CD8-positive, alpha-beta T cell (primary cell): ENCODE measurements at places on chromosomes 5 and 9.

DNA sequence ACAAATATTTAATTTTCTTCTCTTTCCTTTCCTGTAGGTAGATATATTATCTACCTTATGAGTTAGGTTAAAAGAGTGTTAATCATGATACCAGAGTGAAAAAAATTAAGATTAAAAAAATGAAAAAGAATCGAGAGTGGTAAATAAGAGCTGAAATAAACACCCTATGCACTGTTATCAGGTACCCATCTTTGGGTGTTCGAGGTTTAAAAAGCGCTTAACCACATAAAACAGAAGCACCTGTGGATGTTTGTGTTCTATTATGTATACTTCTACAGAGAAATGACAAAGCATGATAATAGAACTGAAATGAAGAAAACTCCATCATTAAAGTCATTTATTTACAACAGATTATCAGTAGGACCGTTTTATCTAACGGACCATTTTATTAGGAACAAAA lies 25.7 kb upstream of the GCNT4 start:
- no peak for DNase-seq

DNA sequence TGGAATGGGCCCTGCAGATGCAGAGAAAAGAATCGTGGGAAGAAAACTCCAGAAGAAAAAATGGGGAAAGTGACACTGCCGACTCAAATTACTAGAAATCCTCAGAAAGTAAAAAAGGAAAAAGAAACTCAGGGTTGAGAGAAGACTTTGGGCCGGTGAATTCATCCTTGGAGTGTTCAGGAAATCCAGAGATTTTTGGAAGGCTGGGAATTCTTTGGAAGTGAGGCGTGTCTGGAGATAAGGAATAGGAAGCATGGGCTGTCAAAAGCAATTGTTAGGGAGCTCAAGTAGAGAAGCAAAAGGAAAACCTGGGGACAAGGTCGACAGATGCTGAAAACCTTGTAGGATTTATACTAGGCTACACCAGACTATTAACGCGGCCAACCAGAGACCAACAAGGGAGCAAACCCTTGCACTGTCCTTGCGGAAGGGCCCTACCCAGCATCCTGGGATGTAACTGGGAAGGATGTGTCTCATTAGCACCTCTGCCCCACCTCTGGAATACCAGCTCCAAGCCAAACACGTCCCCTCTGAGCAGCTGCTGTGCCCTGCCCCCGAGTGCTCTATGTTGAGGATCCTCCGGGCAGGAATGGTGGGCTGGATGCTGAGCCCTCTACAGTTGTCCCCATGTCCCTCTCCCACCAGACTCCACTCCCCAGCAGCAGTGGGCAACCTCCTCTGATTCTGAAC lies 11.6 kb downstream of the DAB2IP start:
- no peak for DNase-seq

- DNase-seq: no peak
These were observed 238.4 kb downstream of the ARRDC3 start for GRCh38 chr5:91144491-91145332.

- no peak for DNase-seq
These were observed 1.3 kb downstream of the TMEM250 start for GRCh38 chr9:136117291-136117915.

DNA sequence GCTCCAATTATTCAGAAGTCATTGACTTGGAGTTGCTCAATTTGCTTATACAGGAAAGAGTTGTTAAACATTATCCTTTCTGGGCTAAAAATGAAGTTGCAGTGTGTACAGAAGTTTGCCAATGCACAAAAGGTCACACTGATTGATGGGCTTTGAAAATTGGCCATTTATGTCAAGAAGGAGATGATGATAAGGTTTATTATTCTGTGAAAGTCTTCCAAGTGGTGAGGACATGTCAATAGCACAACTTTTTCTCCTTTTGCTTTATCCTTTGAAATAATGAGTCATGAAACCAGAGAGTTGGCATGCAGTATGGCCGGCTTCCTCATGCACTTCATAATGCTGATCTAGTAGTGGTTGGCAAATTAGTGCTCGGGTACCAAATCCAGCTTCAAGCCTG lies 848.5 kb upstream of the WWC1 start:
- no peak for DNase-seq

GRCh38 chr5:16538006-16538405 lies 72.4 kb upstream of the ZNF622 start:
- DNase-seq: no peak

DNA sequence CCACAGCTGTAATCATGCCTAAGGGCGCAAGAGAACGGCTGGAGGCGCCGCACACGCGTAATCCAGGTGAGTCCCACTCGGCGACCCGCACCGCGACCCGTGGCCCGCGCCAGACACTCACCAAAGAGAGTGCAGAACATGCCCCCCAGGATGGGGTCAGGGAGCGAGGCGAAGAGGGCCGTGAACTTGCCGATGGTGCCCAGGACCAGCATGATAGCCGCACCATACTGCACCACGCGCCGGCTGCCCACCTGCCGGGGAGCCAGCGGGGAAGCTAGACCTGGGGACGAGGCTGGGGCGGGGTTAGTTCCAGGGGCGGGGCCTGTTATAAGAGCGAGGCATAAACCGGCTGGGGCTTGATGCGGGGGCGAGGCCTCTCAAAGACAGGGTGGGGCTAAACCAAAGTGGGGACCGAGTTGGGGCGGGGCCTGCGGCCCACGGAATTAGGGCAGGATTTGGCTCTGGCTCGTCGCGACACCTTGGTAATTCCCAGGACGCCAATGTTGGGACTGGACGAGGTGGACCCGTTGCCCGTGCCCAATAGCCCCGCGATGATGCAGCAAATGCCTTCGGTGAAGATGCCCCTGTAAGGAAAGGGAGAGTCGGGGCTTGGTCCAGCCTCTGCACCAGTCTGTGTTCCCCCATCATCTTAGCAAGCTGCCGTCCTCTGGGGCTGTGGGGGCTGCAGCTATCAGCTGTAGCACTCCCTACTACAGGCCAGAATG lies 4.8 kb downstream of the SLC23A1 start:
- DNase-seq: no peak

GRCh38 chr5:69202497-69202896 lies 13.1 kb downstream of the CENPH start:
- no peak for DNase-seq

- DNase-seq: no peak
These were observed 37.2 kb downstream of the PLAC8L1 start for GRCh38 chr5:146068206-146068605.

DNA sequence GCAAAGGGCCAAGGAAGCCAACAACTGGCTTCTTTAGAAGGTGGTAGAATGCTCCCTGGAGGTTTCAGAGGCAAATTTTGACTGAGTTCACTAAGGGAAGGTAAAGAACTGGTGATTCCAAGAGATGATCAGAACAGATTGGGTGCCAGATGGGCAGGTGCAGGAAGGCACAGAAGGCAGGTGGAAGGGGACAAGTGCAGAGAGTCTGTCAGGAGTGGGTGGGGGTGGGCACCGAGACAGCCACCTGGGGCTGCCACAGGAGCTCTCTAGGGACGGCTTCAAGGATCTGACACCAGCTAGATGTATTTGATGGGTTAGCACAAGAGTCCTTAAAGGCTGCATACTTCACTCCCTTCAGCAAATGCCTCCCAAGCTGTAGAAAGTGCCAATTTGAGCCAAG lies 207.3 kb downstream of the PTTG1 start:
- no peak for DNase-seq

DNA sequence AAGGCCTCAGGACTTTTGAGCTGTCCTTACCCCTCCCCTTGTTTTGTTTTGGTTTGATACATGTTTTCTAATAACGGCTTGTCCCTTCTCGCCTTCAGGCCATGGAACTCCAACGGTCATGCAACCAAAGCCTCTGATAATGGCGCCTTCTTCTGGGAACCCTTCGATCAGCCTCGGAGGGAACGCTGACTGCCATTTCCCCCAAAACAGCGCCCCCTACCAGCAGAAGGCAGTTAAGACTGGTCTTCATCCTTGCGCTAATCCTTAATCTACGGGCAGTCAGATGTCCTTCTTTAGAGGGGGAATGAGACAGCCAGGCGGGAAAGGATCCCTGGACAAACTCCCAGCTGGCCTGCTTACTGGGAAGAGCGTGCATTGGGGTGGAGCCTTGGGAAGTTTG lies 276.6 kb downstream of the ICE1 start:
- no peak for DNase-seq

GRCh38 chr5:149161026-149161687 lies 19.9 kb downstream of the ABLIM3 start:
- DNase-seq: no peak

DNA sequence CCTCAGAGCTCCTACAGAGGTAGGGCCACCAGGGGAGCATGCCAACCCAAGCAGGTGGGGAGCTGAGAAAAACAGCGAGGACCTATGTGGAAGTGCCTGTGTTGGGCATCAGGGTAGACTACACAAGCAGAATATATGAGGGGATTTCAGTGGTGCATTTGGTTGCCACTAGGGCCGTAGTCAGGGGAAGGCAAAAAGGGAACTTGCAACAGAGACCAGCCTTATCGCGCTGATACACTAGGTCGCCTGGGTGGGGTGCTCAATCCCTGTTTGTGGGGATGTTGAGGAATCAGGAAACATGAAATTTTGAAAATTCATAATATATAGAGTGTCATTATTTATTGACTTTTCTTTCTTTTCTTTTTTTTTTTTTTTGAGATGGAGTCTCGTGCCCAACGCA lies 370.9 kb upstream of the PRR16 start:
- DNase-seq: no peak

- DNase-seq: no peak
These were observed 195.7 kb downstream of the AOPEP start for GRCh38 chr9:94922098-94922607.

DNA sequence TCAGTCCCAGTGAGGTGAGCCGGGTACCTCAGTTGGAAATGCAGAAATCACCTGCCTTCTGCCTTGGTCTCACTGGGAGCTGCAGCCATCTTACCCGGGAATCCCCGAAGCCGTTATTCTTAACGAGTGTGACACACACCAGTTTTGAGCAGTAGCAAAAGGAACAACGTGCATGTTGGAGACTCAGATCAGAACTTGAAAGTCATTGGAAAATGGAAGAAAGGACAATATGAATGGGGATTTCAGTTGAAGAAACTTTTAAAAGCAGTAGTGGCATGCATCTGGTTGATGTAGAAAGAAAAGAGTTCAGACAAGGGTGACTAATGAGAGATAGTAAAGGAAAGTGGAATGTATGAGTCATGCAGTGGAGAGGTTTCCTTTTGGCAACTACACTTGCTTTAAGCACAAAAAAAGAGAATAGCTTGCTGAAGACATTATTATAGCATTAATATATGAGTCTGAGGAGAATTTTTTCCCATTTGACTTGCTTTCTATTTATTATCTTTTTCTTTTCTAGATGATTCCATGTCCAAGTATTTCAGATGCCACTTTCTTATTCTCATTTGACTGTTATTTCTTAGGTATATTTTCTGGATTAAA lies 44.4 kb upstream of the ANKDD1B start:
- DNase-seq: no peak

DNA sequence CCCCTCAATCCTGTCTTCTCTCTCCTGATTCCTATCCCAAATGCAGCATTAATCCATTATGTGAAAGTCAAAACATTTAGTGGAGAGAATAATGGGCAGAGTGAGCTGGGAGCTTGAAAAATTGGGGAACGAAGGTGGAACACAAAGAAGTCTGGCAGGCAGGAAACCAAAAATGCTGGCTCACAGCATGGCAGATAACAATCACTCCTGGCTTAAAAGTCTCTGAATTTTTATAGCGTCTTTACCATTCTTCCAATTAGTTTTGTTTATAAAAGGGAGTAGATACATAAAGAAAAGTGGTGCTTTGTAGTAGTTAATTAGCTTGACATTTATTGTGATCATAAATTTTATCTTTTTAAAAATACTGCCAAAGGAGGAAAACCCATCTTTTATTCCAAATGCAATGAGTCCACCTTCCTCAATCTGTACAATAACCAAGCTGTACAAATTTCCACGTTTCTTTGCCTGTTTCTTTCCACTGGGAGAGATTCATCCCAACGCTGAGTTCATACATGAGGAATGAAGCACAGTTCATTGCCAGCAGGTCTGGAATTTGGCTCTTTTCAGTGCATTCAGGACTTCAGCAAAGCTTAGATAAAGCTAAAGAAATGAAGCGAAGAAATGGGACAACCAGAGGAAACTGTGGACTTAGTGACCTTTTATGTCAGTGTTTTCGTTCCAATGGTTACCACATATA lies 174.7 kb downstream of the HMHB1 start:
- DNase-seq: no peak

- DNase-seq: no peak
These were observed 115.2 kb downstream of the RXRA start for GRCh38 chr9:134441227-134442084.

DNA sequence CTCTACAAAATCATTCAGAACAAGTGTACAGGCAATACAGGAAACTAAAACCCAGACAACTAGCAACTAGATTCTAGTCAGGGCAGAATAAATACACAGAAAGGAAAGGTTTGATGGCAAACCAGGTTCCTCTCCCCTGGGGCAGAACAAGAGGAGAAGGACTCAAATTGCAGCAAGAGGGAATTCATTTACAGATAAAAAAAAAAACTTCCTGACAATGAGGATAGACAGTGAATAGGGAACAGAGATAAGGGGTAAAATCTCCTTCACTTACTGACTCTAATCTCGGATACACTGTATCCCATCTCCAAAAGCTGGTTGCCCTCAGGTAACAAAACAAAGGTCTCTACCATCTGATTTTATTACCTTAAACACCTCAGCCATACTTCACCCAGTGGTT lies 244.0 kb downstream of the SEC61B start:
- DNase-seq: no peak

DNA sequence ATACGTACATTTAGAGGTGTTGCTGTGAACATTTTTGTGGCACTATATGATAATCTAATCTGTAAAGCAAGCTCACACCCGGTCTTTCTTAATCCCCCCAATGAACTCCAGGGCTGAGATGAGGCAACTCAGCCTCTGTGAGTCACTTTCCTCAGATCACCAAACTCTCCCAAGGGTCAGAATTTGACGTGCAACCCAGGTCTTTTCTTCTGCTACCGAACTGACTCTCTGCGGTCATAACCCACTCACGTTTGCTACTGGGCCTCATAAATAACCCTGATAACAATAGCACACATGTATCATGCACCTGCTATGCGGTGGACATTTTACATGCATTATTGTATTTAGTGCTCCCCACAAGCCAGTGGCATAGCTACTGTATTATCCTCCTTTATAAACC lies 153.1 kb downstream of the DROSHA start:
- no peak for DNase-seq

- DNase-seq: no peak
These were observed 47.1 kb downstream of the EHMT1 start for GRCh38 chr9:137665697-137666512.

GRCh38 chr9:21810388-21810787 lies 8.0 kb downstream of the MTAP start:
- DNase-seq: no peak

- DNase-seq: no peak
These were observed 366.3 kb downstream of the ICE1 start for GRCh38 chr5:5788793-5789192.

DNA sequence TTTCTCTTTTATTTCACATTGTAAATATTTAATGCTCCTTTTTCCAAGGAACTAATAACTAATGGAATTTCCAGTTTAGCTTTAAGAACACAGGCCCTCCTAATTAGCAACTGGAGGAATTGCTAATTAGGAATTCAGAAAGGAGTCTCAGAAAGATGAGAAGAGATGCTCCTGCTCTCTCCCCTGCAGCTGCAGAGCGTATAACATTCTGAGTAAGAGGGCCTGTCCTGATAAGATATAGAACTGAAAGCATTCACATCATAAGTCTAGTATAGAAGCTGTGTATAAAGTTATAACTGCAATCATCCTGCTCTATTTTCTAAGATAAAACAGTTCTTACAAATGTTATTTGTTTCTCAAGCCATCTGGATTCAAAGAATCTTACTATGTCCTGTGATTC lies 83.2 kb downstream of the DTWD2 start:
- DNase-seq: no peak

- no peak for DNase-seq
These were observed 160.6 kb downstream of the PLK2 start for GRCh38 chr5:58299256-58299655.

- DNase-seq: no peak
These were observed 20.2 kb downstream of the GRAMD2B start for GRCh38 chr5:126443374-126443851.
